ENCODE measurements at places on chromosomes 5 and 9. TPM values are rescaled to one million over a fixed set of nuclear protein-coding genes. Genes with fewer than 3 reads are reported as not detected.
A peak's percentile ranks its signal among the peaks of the same experiment; 100 is the strongest.

GRCh38 chr5:131436081-131436480, 172.2 kb downstream of the CDC42SE2 start:
- H3K27ac ChIP-seq, result no peak overlapping the region
- H3K4me1 ChIP-seq, result no peaks in the 10 kb centered on the region
- DNase-seq, result no peak
- no peak overlapping the region for H3K4me3 ChIP-seq
- H3K36me3 ChIP-seq, result peaks cover 39% of the 10 kb centered on the region
- H3K27me3 ChIP-seq, result no peaks in the 10 kb centered on the region

GRCh38 chr5:12335938-12336337, 431.7 kb upstream of the CTNND2 start:
- no peaks in the 10 kb centered on the region for H3K36me3 ChIP-seq
- H3K4me1 ChIP-seq, result no peaks in the 10 kb centered on the region

- no peak for DNase-seq
- H3K4me1 ChIP-seq, result peaks cover 52% of the 10 kb centered on the region
- no peaks in the 10 kb centered on the region for H3K27me3 ChIP-seq
- no peak overlapping the region for H3K4me3 ChIP-seq
Observed at GRCh38 chr5:35854248-35854647, 2.4 kb upstream of the IL7R start.

DNA sequence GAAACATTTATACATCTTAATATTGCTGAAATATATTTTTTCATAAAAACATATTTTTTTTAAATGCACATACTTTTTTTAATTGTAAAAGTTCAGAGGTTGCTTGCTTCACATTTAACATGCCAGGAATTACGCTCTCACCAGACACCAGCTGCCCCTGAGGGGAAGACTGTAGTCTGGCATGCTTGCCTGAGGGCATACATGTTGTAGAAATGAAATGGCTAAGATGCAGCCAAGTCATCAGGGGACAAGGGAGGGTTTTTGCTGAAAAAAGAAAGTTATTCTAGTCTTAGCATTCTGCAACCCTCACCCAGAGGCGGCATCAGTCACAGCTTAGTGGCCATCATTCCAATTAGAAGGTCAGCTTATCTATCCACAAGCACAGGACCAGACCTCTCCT, 426.7 kb upstream of the FTMT start:
- no peak overlapping the region for H3K27ac ChIP-seq
- no peaks in the 10 kb centered on the region for H3K36me3 ChIP-seq
- DNase-seq, result no peak
- H3K4me3 ChIP-seq, result no peak overlapping the region
- peaks cover 7% of the 10 kb centered on the region for H3K4me1 ChIP-seq

DNA sequence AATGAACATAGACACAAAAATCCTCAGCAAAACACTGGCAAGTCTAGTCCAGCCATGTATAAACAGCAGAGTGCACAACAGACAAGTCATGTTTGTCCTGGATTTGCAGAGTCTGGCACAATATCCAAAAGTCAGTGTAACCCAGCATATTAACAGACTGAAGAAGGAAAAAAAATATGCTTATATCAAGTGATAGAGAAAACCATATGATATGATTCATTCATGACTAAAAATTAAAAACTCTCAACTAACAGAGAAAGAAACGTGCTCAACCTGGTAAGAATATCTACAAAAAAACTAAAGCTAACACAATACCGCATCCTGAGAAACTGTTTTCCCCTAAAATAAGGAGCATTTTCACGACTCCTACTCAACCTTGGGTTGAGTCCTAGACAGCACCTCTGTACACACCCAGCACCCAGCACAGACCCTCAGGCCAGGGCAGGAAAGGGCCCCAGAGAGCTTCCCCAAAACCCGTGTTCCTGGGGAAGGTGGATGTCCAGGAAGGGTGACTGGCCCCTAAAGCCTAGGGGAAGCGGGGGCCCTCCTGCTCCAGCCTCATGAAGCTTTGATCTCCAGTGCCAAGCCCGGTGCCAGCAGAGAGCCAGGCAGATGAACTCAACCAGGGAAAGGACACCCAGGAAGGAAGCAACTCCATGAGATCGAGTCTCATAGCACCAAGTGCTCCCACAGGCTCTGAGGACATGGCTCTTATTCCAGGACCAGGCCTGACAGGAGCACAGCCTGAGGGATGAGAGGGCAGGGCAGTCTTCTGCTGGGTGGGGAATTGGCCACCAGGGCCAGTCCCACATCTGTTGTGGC, 38.9 kb downstream of the ADAMTS2 start:
- no peaks in the 10 kb centered on the region for H3K27me3 ChIP-seq
- H3K36me3 ChIP-seq, result no peaks in the 10 kb centered on the region
- no peak overlapping the region for H3K27ac ChIP-seq

DNA sequence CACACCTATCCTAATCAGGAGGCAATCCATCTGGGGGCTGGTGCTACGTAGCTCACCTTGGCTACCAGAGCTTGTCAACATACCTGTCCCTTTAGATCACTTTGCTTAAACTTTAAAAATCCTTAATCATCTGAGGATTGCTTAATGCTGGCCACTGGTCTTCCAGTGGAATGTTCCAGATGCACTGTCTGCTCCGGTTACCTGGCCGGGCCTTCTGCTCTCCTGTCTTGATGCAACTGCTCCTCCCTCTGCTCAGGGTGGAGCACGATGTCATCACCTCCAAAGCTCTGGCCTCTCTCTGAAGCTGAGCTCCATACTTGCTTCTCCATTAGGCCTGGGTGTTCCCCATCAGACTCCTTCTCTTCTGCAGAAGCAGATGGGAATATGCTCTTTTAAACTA, 106.5 kb upstream of the OTULINL start:
- H3K4me3 ChIP-seq, result no peak overlapping the region
- peak overlapping the region; percentile 14 for H3K27ac ChIP-seq
- H3K27me3 ChIP-seq, result no peaks in the 10 kb centered on the region
- DNase-seq, result no peak
- peaks cover 3% of the 10 kb centered on the region for H3K4me1 ChIP-seq

BRD9 gene
- total RNA-seq, result 39.4 TPM
